ENCODE measurements at places on chromosomes 2 and 18.

- DNase-seq: no peak
These were observed 28.7 kb downstream of the COPS9 start for GRCh38 chr2:240107477-240107796.

- DNase-seq: no peak
These were observed 37.8 kb downstream of the GCG start for GRCh38 chr2:162114271-162114670.

- no peak for DNase-seq
These were observed at the start of gene PROKR1 for GRCh38 chr2:68643011-68643873. TSS of gene PROKR1 (plus strand) at chr2:68643579. CDS start at chr2:68645822, 2,243 bp downstream.

GRCh38 chr18:58350526-58350925 lies 278.4 kb downstream of the ALPK2 start:
- no peak for DNase-seq
